ENCODE measurements at places on chromosomes 7 and 10. TPM values are rescaled to one million over a fixed set of nuclear protein-coding genes. Genes with fewer than 3 reads are reported as not detected.

DNA sequence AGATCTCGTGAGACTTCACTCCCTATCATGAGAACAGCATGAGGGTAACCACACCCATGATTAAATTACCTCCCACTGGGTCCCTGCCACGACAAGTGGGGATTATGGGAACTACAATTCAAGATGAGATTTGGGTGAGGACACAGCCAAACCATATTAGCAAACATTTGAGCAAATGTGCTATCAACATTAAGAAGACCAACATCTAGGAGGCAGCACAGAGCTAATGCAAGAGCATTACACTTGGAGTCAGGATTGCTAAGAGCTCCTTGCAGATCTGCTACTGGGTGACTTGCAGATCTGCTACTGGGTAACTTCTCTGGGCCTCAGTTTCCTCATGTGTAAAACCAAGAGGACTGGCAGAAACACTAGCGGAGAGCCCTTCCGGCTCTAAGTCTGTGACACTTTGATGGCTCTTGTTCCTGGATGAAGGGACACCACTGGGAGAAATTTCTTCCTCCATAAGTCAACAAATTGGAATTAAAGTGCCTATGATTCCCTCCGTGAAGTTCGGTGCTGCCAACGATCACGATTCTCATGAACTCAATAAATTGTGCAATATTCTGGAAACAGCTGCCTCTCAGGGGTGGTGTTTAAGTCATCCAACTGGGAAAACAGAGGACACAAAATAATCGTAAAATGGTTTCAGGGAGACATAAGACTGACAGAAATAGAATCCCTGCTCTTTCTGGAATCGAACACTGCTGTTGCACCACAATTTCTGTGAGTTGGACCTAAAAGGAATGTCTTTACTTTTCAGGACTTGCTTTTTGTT is 115.8 kb upstream of the ITGB1 start:
- no peaks in the 10 kb centered on the region for H3K36me3 ChIP-seq
- H3K4me1 ChIP-seq = no peaks in the 10 kb centered on the region
- H3K27me3 ChIP-seq = no peaks in the 10 kb centered on the region
- no peak overlapping the region for H3K27ac ChIP-seq
- DNase-seq = no peak
- no peak overlapping the region for H3K4me3 ChIP-seq

DNA sequence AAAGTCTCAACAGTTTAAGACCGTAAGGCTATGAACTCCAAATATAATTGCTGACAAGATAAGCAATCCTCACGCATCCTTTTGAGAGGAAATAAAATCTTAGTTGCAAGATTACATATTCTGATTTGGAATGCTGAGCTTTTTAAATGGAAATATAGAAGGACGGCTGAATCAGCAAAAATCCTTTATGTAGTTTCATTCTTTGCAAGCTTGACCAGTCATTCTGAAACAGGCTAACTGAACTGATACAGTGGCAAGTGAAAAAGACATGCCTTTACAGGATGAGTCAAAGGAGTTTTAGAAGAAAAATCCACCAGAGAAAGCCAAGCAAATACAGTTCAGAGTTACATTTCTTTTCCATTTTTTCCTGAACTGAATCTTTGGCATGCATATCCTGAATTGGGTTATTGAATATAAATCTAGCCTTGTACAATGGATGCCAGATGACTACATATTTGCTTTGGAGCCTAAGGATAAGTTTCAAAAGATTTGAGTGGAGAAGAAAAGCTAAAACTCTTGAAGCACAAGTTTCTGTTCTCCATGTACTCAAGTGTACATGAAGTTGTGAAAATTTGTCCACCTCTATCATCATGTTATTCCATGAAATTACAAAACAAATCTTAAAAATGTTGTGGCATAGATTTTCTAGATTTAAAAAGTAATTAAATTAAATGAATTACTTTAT is 4.4 kb downstream of the VIM start:
- peak overlapping the region; percentile 100 for H3K27ac ChIP-seq
- peaks cover 56% of the 10 kb centered on the region for H3K4me1 ChIP-seq

DNA sequence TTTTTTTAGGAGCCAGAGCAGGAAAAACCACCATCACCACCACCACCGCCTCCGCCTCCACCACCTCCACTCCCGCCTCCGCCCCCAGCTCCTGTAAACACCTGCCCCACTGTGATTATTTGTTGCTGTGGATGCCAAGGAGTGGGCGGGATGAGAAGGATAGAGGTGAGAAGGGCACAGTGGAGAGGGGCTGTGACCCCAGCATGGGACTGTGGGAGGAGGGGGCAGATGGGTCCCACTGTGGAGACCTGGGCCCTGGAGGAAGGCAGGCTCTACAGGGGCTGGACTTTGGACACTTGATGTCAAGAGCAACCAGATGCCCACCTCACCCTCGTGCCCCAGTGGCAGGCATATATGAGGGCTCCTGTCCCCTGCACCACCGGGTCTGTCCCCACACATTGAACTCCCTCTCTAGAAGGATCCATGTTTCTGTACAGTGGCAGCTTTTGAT is 24.7 kb downstream of the ANTXRL start:
- no peaks in the 10 kb centered on the region for H3K4me1 ChIP-seq
- no peak for DNase-seq
- H3K27ac ChIP-seq = no peak overlapping the region
- H3K4me3 ChIP-seq = no peak overlapping the region
- H3K36me3 ChIP-seq = no peaks in the 10 kb centered on the region

Gene HMX3
- total RNA-seq = not detected

Gene IQUB
- not detected for total RNA-seq

DNA sequence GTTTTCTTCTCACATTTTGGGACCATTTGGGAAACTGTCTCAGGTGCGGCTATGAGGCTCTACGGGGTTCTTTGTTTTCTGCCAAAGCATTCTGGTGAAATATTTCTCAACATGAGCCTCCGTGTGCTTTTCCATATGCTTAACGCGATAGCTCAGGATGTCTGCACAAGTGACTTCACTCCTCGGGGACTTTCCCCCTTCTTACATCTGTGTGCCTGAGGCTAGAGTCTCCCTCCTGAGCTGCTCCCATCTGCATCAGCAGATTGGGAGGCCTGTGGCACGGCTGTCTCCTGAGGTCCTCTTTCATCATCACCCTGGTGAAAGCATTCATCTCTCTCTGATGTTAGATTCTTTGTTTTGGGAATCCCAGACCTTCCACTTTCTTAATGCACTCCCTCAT is 1190.9 kb downstream of the TYW1 start:
- DNase-seq = no peak
- H3K27me3 ChIP-seq = no peaks in the 10 kb centered on the region
- H3K4me3 ChIP-seq = no peak overlapping the region
- H3K4me1 ChIP-seq = no peaks in the 10 kb centered on the region

DNA sequence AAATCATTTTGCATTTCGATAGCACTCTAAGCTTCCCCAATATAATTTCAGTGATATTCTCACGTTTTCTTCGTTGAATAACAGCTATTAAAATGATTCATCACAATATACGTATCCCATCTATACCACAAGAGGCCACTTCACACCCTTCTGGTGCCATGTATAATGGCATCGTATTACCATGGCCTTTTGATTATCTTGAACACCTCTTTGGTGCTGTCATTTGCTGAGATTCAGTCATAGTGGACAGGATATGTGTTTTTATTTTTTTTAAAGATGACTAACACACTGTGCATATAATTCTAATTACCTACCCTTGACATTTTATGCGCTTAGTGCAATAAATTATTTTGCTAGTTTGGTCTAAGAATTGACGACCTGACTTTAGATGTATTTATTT is 6.7 kb upstream of the INSYN2A start:
- H3K4me1 ChIP-seq = no peaks in the 10 kb centered on the region
- H3K27me3 ChIP-seq = peaks cover 7% of the 10 kb centered on the region
- H3K27ac ChIP-seq = no peak overlapping the region
- DNase-seq = no peak

DNA sequence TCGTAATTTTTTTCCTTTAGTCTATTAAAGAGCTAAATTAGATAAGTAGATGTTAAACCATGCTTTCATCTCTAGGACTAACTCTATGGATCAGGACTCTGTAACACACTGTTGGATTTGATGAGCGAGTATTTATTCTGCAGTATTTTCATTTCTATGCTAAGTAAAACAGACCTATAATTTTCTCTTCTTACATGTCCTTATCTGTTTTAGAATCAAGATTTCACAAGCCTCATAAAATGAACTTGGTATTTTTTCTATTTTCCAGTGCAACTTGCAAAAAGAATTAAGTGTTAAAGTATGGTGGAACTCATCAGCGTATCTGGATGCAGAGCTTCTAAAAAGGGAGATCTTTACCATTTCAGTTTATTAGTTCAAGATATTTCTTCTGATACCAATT is 2.4 kb downstream of the CACUL1 start:
- H3K36me3 ChIP-seq = peaks cover 16% of the 10 kb centered on the region
- H3K4me3 ChIP-seq = peak overlapping the region; percentile 31
- DNase-seq = no peak
- H3K4me1 ChIP-seq = peaks cover 39% of the 10 kb centered on the region
- peaks cover 5% of the 10 kb centered on the region for H3K27me3 ChIP-seq
- no peak overlapping the region for H3K27ac ChIP-seq

DNA sequence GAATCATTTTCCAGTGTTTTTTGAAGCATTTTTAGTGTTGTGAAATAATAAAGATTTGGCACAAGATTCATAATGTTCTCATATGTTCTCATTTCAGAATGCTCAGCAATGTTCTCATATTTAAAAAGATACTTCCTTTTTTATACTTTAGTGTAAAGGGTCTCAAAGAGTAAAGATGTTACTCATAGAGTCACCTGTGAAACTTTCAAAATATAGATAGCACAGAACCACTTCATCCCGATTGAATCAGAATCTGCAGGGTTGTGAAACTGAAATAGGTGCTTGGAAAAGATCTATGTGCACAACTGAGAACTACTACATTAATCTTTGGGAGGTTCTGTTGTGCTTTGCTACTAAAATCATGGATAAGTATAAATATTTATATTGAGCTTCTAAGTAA is 144.7 kb downstream of the MDFIC start:
- no peak overlapping the region for H3K27ac ChIP-seq
- H3K36me3 ChIP-seq = no peaks in the 10 kb centered on the region
- peaks cover 4% of the 10 kb centered on the region for H3K4me1 ChIP-seq
- no peak for DNase-seq

GRCh38 chr7:54946271-54946670 is 72.5 kb upstream of the EGFR start:
- no peaks in the 10 kb centered on the region for H3K4me1 ChIP-seq
- H3K27me3 ChIP-seq = no peaks in the 10 kb centered on the region
- DNase-seq = no peak
- H3K27ac ChIP-seq = no peak overlapping the region

Gene MMRN2
- not detected for total RNA-seq

Gene PRF1
- total RNA-seq = 99.9 TPM

DNA sequence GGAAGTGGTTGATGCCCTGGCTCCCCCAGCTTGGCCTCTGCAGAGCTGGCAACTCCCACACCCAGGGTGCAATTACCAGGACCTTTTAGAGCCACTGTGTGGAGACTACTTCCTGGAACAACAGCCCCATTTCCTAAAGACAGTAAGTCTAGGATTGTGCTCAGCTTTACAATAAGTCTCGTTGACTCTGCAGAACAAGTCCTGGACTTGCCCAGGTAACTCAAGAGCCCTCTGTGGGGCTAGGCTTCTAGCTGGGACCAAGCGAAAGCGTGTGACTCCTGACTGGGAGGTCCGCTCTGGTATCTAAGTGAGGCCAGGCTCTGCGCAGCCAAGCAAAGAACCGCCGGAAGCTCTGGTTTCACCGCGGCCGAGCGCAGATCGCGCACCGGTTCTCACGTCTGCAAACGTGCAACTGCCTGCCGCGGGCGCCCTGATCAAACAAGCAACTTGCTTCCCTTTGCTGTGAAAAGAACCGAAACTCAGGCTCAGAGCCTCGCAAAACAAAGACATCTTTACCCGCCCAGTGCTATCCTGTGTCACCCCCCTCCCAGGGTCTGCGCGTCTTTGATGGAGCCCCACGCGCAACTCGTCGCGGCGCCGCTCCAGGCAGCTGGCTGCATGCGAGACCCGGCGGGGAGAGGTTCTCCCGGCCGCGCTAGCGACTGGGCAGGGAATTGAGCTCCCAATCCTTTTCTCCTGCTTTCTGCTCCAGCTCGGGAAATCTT is 4.4 kb upstream of the PDLIM1 start:
- H3K27ac ChIP-seq = peak overlapping the region; percentile 92
- H3K4me3 ChIP-seq = peak overlapping the region; percentile 60
- no peaks in the 10 kb centered on the region for H3K36me3 ChIP-seq
- DNase-seq = peak; percentile 79
- H3K4me1 ChIP-seq = peaks cover 49% of the 10 kb centered on the region
- peaks cover 19% of the 10 kb centered on the region for H3K27me3 ChIP-seq

Data from activated CD4-positive, alpha-beta T cell treated with anti-CD3 and anti-CD28 coated beads, Interleukin-2, amount 10 ng/mL, durations not matched to agents 7 days and 5 days (primary cell).